ENCODE measurements at places on chromosomes 11 and 22.
A peak's percentile ranks its signal among the peaks of the same experiment; 100 is the strongest.

DNA sequence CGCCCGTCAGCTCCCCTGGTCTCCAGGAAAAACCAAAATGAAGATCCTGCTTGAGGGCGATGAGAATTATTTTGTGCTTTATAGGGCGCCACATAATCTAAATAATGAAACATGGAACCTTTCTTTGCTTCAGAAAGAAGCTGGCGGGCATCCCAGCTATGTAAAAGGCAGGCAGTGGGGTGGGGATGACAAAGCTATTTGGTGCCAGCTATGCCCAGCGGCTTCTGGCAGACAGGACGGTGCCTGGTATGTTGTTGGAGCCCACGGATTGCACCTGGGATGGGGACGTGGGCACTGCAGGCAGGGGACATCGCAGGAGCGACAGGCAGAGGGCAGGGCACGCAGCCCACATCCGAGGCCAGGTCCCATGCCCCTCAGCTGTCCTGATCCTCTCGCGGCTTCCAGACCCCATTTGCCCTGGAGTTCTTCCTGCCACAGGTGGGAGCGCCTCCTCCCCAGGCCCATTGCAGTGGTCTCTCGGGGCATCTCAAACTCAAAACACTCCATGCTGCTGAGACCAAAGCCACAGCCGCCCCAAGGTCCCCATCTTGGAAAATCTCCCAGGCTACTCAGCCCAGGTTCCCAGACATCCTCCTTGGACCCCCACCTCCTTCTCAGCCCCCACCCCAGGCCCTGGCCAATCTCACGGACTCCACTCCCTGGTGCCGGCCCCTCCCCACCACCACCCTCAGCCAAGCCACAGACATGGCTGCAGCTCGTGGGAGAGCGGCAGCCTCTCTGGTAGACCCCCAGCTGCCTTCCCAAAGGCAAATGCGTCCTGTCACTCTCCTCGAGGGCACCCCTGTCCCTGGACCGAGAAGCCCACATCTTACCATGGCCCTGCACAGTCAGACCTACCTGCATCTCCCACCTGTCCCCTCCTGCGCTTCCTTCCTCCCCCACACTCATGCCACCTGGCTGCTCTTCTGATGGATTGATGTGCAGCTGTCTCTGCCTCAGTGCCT is 45.7 kb downstream of the SHISAL1 start:
- DNase-seq: peak; percentile 24

DNA sequence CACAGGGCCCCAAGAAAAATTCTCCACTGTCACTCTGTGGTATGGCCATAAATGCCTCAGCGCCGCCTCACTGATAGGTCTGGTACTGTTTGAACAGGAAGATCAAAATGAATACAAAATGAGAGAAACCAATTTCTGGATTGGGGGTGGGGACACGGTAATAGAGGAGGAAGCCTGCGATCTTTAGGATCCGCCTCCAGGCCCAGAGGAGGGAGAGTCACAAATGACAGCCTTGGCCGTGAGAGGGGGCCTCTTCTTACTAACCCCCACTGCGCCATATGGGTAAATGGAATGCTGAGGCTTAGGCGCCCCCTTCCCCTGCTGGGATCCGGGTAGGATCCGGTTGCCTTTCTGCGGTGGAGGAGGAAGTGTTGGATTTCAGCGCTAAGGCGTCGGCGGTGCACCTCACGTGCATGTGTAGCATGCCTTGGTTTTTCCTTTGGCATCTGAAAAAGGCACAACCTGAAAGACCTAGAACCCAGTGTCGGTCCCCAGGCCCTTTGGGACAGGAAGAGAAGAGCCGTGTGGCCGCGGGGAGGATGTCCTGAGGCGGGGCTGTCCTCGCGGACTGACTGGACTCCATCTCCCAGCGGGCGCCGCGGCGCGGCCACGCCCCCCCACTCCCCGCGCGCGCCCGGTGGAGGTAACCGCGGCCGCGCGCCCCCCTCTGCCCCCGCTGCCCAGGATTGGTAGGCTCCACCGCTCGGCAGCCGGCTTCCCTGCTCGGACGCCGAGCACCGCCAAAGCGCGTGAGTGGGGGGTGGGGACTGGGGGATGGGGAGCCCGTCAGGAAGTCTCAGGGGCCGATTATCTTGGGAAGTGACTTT is 718 bp upstream of the MADD start:
- peak; percentile 84 for DNase-seq

GRCh38 chr22:30176431-30176830 is 70.1 kb downstream of the LIF start:
- DNase-seq: no peak

- DNase-seq: no peak
Observed at GRCh38 chr11:17171916-17172315, 35.9 kb downstream of the PIK3C2A start.

GRCh38 chr11:122778148-122778547 is 60.2 kb upstream of the CRTAM start:
- DNase-seq: no peak

DNA sequence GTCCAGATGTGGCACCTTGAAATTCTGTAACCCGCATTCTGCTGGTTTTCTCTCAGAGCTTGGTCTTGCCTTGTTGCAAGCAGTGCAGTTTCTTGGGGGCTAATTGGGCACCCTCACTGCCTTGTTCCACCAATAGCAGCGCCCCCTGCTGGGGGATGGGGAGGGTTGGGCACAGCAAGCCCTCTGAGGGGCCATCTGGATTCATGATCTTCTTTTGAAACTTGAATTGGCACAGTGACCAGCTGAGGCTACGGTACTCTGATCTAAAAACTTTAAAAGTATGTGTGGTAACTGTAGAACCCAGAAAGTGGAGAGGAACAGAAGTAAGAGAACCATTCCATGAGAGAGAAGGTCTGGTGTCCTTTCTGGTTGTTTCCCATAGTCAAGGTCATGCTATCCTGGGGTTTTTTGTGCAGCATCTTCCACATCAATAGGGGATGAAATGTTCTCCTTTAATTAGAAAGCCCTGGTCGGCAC is 64.2 kb downstream of the MED15 start:
- peak; percentile 55 for DNase-seq

- no peak for DNase-seq
Observed at GRCh38 chr11:124766156-124766555, 4.1 kb upstream of the ESAM start.

DNA sequence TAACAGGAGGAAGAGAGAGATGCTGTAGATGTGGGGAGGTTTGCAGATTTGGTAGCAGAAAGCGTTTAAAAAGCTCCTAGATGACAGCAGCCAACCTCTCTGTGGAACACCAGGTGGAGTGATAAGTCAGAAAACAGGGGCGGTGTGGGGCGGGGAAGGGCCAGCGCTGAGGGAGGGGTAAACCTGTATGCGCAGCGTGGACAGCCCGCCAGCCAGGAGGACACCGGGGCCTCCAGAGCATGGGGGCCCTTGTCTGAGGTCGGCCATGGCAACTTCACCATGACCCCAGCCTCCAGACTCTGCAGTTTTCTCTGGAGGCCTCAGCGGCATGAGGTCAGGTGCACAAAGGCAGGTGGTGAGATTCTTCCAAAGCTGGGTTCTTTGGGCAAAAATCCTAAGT is 423.7 kb downstream of the BRD1 start:
- no peak for DNase-seq

Measured in posterior cingulate gyrus (tissue), 11 donors.